T-helper 1 cell (primary cell): ENCODE measurements at places on chromosomes 11 and 22.

GRCh38 chr22:20982563-20982882, 426 bp downstream of the LZTR1 start:
- DNase-seq, result no peak

DNA sequence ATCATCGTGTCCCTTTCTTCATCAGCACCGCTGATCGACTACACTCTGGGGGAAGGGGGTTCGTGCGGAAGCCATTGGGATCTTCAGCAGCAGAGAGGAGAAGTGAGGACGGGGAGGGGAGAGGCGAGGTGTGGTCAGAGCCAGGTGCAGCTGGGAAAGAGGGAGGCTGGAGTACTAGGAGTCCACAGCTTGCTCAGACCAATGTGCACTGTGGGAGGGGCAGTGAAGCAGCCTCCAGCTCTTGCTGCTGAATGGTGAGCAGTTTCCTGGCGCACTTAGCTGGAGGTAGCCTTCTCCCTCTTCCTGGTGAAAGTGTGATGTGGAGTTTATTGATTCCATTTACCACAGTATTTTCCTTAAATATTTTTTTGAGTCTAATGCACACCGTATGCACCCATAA, 99.0 kb upstream of the NECTIN1 start:
- DNase-seq, result no peak

GRCh38 chr22:45212992-45213751, 27.5 kb downstream of the KIAA0930 start:
- DNase-seq, result no peak

DNA sequence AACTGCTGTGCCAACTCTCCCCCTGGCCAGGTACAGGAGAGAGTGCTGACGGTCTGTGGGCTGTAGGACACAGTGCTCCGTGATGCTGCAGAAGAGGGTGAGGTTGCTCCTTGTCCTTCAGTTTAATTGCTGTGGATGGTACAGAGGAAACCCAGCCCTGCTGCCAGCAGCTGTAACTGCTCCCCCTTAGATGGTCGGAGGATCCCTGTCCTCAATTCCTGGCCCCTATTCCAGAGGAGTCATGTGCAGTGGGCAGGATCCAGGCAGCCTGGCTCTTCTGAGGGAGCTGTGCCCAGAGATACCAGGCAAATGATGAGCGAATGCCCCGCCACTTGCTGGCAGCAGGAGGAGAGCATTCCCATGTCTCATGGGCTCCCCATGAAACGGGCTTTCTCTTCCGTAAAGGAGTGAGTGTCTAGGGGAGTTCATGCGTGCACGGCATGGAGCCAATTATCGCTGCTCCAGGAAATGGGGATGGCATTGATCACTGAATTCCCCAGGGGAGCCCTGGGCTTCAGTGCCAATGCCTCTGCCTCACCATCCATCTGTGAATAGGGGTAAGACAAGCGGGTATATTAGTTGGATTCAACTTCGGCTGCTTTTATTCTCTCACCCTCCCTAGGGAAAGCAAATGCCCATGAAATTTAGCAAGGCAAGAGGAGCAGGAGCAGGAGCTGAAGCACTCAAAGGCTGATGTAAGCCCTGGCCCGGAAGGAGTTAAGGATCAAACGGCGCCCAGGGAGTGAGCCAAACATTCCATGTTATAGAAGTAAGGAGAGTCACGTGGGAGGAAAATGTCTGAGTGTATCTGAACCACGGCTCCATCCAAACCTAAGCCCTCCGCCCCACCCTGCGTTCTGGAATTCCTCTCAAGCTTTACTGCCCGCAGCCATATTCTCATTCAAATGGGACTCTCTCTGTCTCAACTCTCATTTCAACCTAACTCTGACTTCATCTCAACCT, 51.0 kb upstream of the CSNK2A3 start:
- DNase-seq, result no peak

- no peak for DNase-seq
Observed at GRCh38 chr22:19701420-19702145, 12.7 kb upstream of the SEPTIN5 start.

GRCh38 chr22:41801147-41801819, 804 bp downstream of the CCDC134 start:
- DNase-seq, result no peak

DNA sequence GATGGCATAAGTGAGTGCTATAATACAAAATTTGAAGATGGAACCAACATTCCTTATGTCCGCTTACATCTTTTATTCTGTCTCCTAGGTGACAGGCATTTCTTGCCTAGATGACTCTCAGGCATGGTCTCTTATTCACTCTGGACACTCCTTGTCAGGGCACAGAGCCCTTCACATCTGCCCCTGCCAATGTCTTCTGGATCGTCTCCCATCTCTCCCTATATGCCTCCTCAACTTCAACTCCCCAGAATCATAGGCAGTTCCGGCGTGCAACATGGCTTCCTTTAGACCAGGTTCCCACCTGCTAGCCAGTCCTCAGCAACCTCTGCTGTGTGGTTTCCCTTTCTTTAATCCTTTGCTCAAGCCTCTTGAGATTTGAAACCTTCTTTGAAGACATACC, 300.9 kb downstream of the TENM4 start:
- DNase-seq, result no peak

DNA sequence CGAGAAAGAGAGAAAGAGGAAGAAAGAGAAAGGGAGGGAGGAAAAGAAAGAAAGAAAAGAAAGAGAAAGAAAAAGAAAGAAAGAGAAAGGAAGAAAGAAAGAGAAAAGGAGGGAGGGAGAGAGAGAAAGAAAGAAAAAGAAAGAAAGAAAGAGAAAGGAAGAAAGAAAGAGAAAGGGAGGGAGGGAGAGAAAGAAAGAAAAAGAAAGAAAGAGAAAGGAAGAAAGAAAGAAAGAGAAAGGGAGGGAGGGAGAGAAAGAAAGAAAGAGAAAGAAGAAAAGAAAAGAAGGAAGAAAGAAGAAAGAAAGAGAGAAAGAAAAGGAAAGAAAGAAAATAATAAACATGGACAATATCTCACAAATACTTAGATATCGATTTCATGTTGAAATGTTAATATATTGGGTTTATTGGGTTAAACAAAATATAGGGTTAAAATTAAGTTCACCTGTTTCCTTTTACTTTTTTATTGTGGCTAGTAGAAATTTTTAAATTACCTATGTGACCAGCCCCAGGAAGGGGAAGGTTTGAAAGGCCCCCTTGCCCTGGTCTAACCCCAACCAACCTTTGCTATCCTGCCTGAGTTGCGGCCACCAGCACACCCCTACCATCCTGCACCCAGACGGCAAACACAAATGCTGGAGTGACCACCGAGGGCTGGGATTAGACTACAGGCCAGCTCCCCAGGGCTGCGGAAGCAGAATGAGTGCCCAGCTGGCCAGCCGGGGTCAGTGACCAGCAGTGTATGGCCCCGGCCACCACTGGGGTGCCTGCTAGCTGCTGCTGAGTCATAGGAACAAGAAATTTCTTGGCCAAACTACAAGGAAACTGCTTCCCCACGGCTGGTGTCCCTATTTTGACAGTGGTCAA, 81.0 kb upstream of the FGF3 start:
- DNase-seq, result no peak
